Fibroblast of upper back skin (primary cell): ENCODE measurements at places on chromosomes 11 and 22.

DNA sequence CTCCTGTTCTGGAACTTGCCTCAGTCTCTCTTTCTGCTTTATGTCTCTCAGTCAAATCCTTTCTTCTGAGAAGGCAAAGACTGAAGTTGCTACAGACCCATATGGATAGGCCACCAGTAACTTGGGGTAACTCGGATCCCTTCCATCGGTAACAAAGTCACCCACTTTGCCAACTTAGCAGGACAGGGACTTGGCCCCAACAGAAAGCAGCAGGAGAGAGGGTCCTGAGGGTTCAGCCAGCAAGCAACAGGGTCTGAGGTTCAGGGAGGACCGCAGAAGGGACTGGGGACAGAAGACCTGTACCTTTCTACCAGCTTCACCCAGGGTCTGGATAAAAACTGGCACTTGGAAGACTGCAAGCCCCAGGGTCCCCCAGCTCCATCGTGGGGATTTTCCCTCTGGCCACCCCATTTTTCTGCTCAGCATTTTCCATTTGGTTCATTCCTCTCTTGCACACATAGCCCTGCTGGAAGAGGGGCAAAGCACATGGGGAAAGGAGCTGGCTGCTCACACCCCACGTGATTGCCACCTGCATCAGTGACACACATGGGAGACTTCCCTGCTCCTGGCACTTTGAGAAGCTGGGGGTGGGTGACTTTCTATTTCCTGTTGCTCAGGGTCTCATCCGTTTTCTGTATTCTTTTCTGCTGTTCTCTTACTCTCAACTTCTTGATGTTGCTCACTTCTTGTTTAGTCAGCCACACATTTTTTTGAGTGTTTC, 34.6 kb upstream of the GNAZ start:
- DNase-seq: no peak

DNA sequence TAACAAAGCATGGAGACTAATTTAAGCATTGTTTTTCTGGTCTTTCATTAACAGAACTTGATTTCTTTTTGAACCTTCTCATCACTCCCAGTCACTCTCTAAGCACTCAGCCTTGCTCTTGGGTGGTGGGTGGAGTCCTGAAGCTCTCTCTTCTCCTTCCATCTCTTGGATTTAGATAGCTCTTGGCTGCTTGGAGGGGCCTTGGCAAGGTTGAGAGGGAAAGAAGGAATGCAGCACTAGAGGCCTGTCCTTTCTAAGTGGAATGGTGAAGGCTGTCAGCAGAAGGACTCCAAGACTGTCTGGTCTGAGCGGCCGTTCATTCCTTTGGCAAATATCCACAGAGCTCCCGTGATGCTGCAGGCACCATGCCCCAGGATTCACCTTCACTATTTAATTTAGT, 168.6 kb upstream of the E2F8 start:
- DNase-seq: peak; percentile 32

GRCh38 chr11:18352581-18352980, 30.2 kb downstream of the GTF2H1 start:
- DNase-seq: peak; percentile 27

GRCh38 chr11:71410363-71410966, 37.7 kb downstream of the DHCR7 start:
- DNase-seq: no peak

- no peak for DNase-seq
These were observed 87.4 kb upstream of the DRD2 start for GRCh38 chr11:113562576-113562975.

DNA sequence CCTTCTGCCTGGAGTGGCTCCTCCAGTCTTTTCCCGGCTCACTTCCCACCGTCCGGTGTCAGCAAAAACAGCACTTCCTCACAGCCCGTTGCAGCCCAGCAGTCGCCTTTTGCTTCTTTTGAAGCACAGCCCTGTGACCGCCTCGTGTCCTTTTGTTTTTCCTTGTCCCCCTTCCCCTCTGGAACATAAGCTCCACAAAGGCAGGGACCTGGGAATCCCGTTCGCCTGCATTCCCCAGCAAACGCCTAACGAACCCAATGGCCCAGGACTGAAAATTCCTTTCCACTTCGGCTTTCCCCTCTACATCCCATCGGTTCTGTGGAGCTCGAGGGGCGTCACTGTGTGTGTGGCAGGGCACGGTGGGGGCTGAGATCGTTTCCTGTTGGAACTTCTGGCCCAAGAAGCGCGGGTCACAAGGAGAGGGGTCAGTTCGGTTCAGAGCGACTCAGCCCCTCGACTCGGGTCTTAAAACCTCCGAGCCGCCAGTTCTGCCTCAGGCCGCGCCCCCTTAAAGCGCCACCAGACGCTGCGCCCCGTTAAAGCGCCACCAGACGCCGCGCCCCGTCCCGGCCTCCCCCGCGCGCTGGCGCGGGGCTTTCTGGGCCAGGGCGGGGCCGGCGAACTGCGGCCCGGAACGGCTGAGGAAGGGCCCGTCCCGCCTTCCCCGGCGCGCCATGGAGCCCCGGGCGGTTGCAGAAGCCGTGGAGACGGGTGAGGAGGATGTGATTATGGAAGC, 841 bp downstream of the RIC8A start:
- DNase-seq: peak; percentile 65

DNA sequence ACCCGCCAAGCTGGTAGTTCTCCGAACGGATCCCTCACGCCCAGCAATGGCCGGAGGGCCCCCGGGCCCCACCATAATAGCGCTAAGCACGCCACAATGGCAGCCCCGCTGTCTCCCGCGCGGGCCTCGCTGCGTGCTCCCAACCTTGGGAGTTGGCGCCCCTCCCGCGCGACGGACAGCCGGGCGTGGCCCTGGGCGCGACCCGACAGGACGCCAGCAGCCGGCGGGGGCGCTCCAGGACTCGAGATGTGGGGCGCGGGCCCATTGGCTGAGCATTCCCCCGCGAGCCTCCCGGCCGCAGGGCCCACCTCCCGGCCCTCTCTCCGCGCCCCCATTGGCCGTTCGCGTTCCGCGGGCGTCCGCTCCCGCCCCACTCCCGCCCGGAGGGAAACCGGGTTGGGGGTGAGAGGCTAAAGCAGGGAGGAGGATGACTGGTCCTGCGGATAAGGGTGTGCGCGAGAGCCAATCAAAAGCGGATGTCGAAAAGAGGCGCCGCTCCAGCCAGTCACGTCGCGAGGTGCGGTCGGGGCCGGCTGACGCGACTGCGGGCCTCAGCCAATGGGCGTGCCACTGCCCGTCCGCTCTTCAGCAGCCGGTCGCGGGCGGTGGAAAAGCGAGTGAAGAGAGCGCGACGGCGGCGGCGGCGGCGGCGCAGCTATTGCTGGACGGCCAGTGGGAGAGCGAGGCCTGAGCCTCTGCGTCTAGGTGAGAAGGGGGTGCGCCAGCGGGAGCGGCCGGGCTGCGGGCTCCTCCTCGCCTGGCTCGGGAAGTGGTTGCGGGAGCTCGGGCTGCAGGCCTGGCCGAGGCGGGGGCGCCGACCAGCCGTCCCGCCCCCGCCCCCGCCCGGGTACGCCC, at the start of gene FAR1:
Gene FAR1, plus strand, starts transcription at position 567 of the 855 bp plus-strand sequence. CDS start 26,098 bp downstream, outside the sequence.
- DNase-seq: peak; percentile 99
